ENCODE measurements at places on chromosomes 1 and 21. TPM values are rescaled to one million over a fixed set of nuclear protein-coding genes. Genes with fewer than 3 reads are reported as not detected.

DNA sequence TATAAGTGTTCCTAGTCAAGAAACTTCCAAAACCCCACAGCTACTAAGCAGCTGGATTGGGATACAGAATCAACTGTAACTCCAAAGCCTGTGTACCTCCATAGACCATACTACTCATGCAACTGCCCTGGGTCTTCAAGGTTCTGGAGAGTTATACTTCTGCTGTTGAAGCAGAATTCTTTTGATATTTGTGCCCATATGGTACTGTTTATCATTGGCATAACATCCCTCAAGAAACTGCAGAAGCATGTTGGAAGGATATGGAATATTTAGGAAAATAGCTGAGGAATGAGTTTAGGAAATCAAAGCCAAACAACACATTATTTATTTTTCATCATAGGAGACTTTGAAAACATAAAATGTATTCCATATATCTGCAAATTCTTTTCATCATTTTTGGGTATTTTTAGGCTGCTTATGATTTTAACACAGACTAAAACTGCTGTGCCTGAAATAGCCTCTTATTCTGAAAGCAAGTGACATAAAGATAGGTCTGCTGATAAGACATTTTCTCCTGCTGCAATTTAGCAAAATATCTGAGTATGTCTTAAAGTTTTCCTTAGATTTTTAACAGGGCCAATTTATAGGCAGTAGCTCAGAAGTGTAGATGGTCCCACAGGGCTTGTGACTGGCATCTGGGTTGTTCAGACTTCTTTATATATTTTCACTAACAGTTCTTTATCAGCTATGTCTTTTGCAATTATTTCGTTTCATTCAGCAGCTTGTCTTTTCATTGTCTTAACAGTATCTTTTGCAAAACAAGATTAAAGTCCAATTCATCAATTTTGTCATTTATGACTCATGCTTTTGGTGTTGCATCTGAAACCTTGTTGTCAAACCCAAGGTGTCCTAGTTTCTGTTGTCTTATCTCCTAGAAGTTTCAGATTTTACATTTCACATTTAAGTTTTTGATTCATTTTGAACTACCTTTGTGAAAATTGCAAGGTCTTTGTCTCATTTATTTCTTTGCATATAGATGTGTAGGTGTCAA is 41.1 kb upstream of the ZNF124 start:
- H3K27ac ChIP-seq, result no peak overlapping the region
- no peaks in the 10 kb centered on the region for H3K36me3 ChIP-seq
- no peak for DNase-seq
- H3K4me1 ChIP-seq, result peaks cover 2% of the 10 kb centered on the region

DNA sequence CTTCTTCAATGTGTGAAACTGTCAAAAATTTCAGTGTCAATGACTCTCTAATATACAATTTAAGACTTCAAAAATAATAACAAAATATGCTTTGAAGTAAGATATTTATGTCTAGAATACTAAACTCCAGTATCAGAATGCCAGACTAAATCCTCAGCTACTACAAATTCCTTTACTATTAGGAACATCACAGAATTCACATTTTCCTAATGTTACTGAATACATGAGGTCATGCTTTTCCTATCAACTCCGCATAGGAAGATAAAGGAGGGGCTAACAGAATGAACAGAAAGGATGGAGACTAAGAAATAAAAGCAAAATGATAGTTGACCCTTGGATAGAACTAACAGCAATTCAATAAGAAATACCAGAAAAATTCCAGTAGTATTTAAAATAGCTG is 292.7 kb downstream of the SDCCAG8 start:
- no peak overlapping the region for H3K27ac ChIP-seq
- H3K4me3 ChIP-seq, result no peak overlapping the region
- no peaks in the 10 kb centered on the region for H3K27me3 ChIP-seq
- no peak for DNase-seq

DNA sequence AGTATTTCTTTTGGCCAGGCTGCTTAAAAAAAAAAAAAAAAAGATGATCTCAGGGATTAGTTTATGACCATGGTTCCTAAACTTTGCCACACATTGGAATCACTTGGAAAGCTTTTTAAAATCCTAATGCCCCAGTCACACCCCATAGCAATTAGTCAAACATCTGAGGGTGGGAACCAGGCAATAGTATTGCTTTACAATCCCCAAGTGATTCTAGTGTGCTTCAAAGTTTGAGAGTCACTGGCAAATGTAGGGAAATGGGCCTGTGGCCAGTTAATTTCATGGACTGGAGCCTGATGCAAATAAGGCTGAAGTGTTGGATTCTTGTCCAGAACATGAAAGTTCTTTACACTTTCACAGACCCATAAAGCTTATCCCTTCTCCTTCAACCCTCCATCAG is 374.6 kb upstream of the ESRRG start:
- no peaks in the 10 kb centered on the region for H3K27me3 ChIP-seq
- H3K27ac ChIP-seq, result no peak overlapping the region
- no peak overlapping the region for H3K4me3 ChIP-seq

GRCh38 chr1:224205438-224205840 is 22.4 kb downstream of the DEGS1 start:
- no peak overlapping the region for H3K4me3 ChIP-seq
- H3K27me3 ChIP-seq, result no peaks in the 10 kb centered on the region
- no peak for DNase-seq
- no peak overlapping the region for H3K27ac ChIP-seq
- peaks cover 9% of the 10 kb centered on the region for H3K4me1 ChIP-seq
- H3K36me3 ChIP-seq, result no peaks in the 10 kb centered on the region

- H3K27ac ChIP-seq, result no peak overlapping the region
- no peak overlapping the region for H3K4me3 ChIP-seq
- DNase-seq, result no peak
- no peaks in the 10 kb centered on the region for H3K4me1 ChIP-seq
- peaks cover 2% of the 10 kb centered on the region for H3K27me3 ChIP-seq
Observed at GRCh38 chr1:83857103-83857502, 141.8 kb downstream of the TTLL7 start.

DNA sequence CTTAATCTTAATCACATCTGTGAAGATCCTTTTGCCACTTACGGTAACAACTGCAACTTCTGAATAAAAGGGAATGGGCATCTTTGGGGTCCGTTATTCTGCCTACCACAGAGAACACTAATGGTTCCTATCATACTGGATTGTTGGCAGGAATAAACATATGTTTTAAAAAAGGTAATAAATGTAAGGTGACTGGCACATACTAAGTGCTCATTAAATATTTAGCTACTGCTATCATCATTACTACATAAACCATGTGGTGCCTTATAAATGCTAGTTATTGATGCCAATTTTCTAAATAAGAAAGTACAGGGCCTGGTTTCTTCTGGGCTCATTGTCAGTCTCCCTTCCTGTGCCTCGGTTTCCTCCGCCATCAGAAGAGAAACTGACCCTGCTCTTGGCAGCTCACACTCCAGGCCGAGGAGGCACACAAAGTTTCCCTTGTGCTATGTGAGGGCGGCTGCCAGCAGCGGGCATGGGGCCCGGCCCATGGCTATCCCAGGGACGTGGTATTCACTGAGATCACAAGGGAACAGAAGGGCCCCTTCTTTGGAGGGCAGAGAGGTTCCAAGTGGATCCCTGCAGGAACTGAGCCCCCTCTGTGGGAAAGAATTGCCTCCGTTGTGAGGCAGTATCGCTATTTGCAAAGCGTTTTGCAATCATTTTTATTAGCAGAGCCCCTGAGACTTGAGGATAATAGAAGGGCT is 26.2 kb downstream of the NAV1 start:
- H3K27me3 ChIP-seq, result 0 out of 2 replicates have a peak, but pooled peaks cover 2% of the 10 kb centered on the region
- H3K4me3 ChIP-seq, result no peak overlapping the region
- H3K27ac ChIP-seq, result no peak overlapping the region

DNA sequence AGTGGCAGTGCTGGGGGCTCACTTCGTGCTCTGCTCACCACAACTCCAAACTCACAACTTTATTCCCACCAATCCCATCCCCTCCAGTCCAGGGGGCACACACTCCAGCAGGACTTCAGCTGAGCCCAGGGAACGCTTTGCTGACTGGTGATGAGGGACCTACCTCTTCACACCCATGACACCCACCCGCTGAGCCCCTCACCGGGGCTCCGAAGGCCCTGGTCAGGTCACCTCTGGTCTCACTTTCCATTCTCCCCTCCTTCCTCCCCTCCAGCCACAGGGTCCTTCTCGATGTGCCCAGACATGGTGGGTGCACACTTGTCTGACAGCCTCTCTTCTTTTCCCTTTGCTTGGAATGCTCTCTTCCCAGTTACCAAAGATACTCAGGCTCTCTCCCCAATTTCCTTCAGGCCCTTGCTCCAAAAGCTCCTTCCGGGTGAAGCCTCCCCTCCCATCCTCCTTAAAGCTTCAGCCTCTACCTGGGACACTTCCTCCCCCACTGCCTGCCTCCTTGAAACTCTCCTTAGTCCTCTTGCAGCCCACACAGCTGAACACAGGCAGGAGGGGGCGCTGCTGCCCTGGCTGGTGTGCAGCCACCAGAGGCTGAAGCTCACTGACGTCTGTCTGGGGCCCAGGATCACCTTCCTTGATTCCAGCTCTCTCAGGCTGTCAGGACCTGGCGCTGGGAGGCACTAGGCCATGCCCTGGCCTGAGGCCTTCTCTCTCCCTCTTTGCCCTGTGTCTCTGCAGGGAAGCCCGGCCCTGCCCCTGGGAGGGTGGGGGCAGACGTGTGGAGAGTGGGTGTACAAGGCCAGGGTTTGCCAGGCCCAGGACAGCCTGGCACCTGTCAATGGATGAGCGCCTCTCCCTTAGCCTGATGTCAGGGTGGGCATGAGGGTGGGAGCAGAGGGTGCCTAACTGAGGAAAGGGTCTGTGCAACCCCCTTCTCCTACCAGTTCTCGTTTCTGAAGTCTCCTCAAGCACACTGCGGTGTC is 1.6 kb downstream of the KCNE1 start:
- H3K36me3 ChIP-seq, result no peaks in the 10 kb centered on the region
- no peak overlapping the region for H3K27ac ChIP-seq
- no peak overlapping the region for H3K4me3 ChIP-seq
- H3K4me1 ChIP-seq, result no peaks in the 10 kb centered on the region

The CEP170 gene
- 97.2 TPM for total RNA-seq

- peaks cover 8% of the 10 kb centered on the region for H3K36me3 ChIP-seq
- no peaks in the 10 kb centered on the region for H3K27me3 ChIP-seq
- no peaks in the 10 kb centered on the region for H3K4me1 ChIP-seq
- H3K4me3 ChIP-seq, result no peak overlapping the region
- H3K27ac ChIP-seq, result no peak overlapping the region
- no peak for DNase-seq
Observed at GRCh38 chr1:147647796-147648633, 22.3 kb downstream of the ACP6 start.

The LRRIQ3 gene
- 0.65 TPM for total RNA-seq

- no peaks in the 10 kb centered on the region for H3K4me1 ChIP-seq
- H3K27me3 ChIP-seq, result no peaks in the 10 kb centered on the region
- H3K27ac ChIP-seq, result no peak overlapping the region
- no peak overlapping the region for H3K4me3 ChIP-seq
- no peaks in the 10 kb centered on the region for H3K36me3 ChIP-seq
Observed at GRCh38 chr1:157310401-157310800, 172.2 kb upstream of the ETV3 start.

- no peaks in the 10 kb centered on the region for H3K27me3 ChIP-seq
- no peaks in the 10 kb centered on the region for H3K4me1 ChIP-seq
- no peak for DNase-seq
- no peak overlapping the region for H3K4me3 ChIP-seq
- peaks cover 2% of the 10 kb centered on the region for H3K36me3 ChIP-seq
Observed at GRCh38 chr1:155481741-155482241, 80.8 kb downstream of the ASH1L start.

DNA sequence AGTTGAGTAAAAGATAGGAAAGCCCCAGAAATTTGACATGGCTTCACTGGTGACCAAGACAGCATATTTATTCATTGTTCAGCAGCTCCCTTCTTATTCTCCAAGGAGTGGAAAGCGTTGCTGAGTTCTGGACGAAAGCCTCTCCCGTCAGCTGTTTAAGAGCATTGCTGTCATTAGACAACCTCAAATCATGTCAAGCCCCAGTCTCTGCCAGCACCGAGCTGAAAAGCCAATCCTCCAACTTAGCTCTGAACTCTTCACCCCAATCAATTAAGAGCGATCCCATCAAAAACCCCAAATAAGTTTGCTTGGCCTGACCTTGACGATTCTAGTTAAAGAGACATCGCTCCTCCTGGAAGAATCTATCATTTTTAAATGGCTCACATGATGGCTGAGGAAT is 110.8 kb downstream of the PLPP3 start:
- no peak overlapping the region for H3K27ac ChIP-seq
- H3K36me3 ChIP-seq, result no peaks in the 10 kb centered on the region
- H3K4me3 ChIP-seq, result no peak overlapping the region
- DNase-seq, result no peak
- H3K27me3 ChIP-seq, result no peaks in the 10 kb centered on the region
- no peaks in the 10 kb centered on the region for H3K4me1 ChIP-seq

- H3K36me3 ChIP-seq, result no peaks in the 10 kb centered on the region
- DNase-seq, result no peak
- H3K4me3 ChIP-seq, result no peak overlapping the region
- H3K4me1 ChIP-seq, result no peaks in the 10 kb centered on the region
- H3K27me3 ChIP-seq, result no peaks in the 10 kb centered on the region
Observed at GRCh38 chr1:101165532-101165931, 71.3 kb upstream of the S1PR1 start.

- H3K36me3 ChIP-seq, result no peaks in the 10 kb centered on the region
- H3K4me3 ChIP-seq, result no peak overlapping the region
- H3K27ac ChIP-seq, result no peak overlapping the region
- H3K4me1 ChIP-seq, result no peaks in the 10 kb centered on the region
Observed at GRCh38 chr1:78126506-78126905, 80.7 kb downstream of the GIPC2 start.

The C1orf198 gene
- total RNA-seq, result 45.3 TPM

DNA sequence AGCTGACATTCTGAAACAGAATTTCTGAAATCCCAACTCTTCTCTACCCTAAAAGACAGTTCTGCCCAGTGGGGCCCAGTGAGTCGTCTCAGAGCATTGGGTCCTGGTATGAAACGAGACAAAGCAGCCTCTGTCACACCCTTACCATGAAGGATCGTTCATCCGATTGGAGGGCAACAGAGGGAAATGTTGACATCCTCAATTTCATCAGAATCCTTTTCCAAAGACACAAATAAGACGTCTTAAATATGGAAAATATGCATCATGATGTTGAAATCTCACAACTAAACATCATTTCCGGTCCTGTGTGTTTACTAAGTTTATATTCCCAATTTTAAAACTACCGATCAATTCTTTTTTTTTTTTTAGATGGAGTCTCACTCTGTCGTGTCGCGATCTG is 112.1 kb upstream of the SLC45A1 start:
- no peak for DNase-seq
- H3K27ac ChIP-seq, result no peak overlapping the region
- no peak overlapping the region for H3K4me3 ChIP-seq
- peaks cover 8% of the 10 kb centered on the region for H3K4me1 ChIP-seq

DNA sequence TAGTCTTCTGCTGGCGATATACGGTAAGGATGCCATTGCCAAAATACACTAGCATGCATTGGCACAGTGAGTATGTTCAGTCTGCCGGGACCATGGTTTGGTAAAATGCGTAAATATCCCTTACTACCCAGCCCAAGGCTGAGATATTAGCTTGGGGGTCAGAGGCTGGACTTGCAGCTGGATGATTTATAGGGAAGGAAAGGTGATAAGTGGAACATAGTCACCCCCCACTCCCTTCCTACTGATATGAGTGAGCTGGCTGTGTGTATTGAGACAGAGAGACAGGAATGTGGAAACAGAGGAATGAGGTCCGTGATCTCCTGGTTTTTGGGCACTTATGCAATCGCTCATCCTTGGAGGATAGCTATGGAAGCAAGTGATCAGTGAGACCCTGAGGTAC is 642.8 kb downstream of the KCNT2 start:
- H3K27ac ChIP-seq, result no peak overlapping the region
- no peak for DNase-seq
- H3K27me3 ChIP-seq, result no peaks in the 10 kb centered on the region
- H3K4me1 ChIP-seq, result peaks cover 1% of the 10 kb centered on the region
- no peak overlapping the region for H3K4me3 ChIP-seq
- no peaks in the 10 kb centered on the region for H3K36me3 ChIP-seq

Measured in H1 (cell line).